A549 treated with Hydrocortisone at 1 μM for 4 hours (cell line): ENCODE measurements at places on chromosomes 3 and 15. TPM values are rescaled to one million over a fixed set of nuclear protein-coding genes. Genes with fewer than 3 reads are reported as not detected.

Gene LNP1
- 0.77 to 0.94 TPM (median 0.81 TPM) in 5 replicates for total RNA-seq

Gene GCNT3
- 121 to 140 TPM (median 128 TPM) in 5 replicates for total RNA-seq

Gene CACNA2D3
- total RNA-seq = 0.16 to 0.30 TPM (median 0.21 TPM) in 5 replicates

Gene C3orf18
- 2.0 to 2.6 TPM (median 2.3 TPM) in 5 replicates for total RNA-seq

Gene CTDSPL
- total RNA-seq = 15.1 to 19.0 TPM (median 17.6 TPM) in 5 replicates

Gene VILL
- 0.06 to 0.21 TPM (median 0.09 TPM) in 4 of 5 replicates, not detected in the other for total RNA-seq

Gene DNASE1L3
- total RNA-seq = 0.22 to 0.31 TPM in 2 of 5 replicates, not detected in the others

Gene TPRG1
- 0.14 to 0.35 TPM (median 0.30 TPM) in 5 replicates for total RNA-seq

Gene PRRT3
- 1.4 to 1.9 TPM (median 1.6 TPM) in 5 replicates for total RNA-seq

Gene SAXO2
- total RNA-seq = 1.8 to 2.4 TPM (median 2.1 TPM) in 5 replicates

Gene NME9
- total RNA-seq = not detected in 5 replicates

Gene EFHB
- 0.60 to 1.3 TPM (median 0.82 TPM) in 5 replicates for total RNA-seq

Gene ARHGEF26
- 8.0 to 11.2 TPM (median 9.7 TPM) in 5 replicates for total RNA-seq

Gene SPPL2A
- total RNA-seq = 83.4 to 101 TPM (median 96.9 TPM) in 5 replicates

Gene ENTPD3
- 0.03 to 0.05 TPM (median 0.03 TPM) in 3 of 5 replicates, not detected in the others for total RNA-seq

Gene KBTBD12
- total RNA-seq = not detected in 5 replicates

Gene SAMMSON
- total RNA-seq = not detected in 5 replicates

Gene TAGLN3
- not detected in 5 replicates for total RNA-seq

Gene KIF15
- 7.6 to 12.1 TPM (median 8.6 TPM) in 5 replicates for total RNA-seq

Gene CRYBG3
- 5.8 to 11.2 TPM (median 6.3 TPM) in 5 replicates for total RNA-seq

Gene CDCP1
- total RNA-seq = 7.4 to 10.0 TPM (median 7.8 TPM) in 5 replicates

Gene CHRM5
- total RNA-seq = 0.02 to 0.05 TPM (median 0.03 TPM) in 3 of 5 replicates, not detected in the others

Gene GUCA1C
- not detected in 5 replicates for total RNA-seq

Gene ISG20
- total RNA-seq = 33.0 to 44.6 TPM (median 38.2 TPM) in 5 replicates

Gene DAZL
- not detected in 5 replicates for total RNA-seq

Gene NMNAT3
- 0.76 to 1.5 TPM (median 1.2 TPM) in 5 replicates for total RNA-seq

Gene GP9
- not detected in 5 replicates for total RNA-seq

Gene CLEC3B
- 0.13 to 0.31 TPM (median 0.20 TPM) in 4 of 5 replicates, not detected in the other for total RNA-seq

Gene IFT57
- 36.2 to 55.3 TPM (median 43.2 TPM) in 5 replicates for total RNA-seq

Gene SEMA3G
- 0.03 to 0.16 TPM (median 0.06 TPM) in 5 replicates for total RNA-seq

Gene TYRO3
- 16.6 to 18.4 TPM (median 16.8 TPM) in 5 replicates for total RNA-seq

Gene SLC12A8
- 1.6 to 2.2 TPM (median 1.8 TPM) in 5 replicates for total RNA-seq

Gene TMEM212
- not detected in 5 replicates for total RNA-seq

Gene KIF23
- 70.6 to 103 TPM (median 79.7 TPM) in 5 replicates for total RNA-seq

Gene TRIM59
- total RNA-seq = 7.0 to 11.3 TPM (median 8.5 TPM) in 5 replicates

Gene PLCB2
- 0.67 to 1.1 TPM (median 0.85 TPM) in 5 replicates for total RNA-seq

Gene HIGD2B
- not detected in 5 replicates for total RNA-seq

Gene MESP2
- total RNA-seq = 0.24 to 0.84 TPM (median 0.48 TPM) in 5 replicates

Gene BNC1
- 0.69 to 0.95 TPM (median 0.86 TPM) in 5 replicates for total RNA-seq

Gene SPATA12
- total RNA-seq = 0.30 to 0.38 TPM (median 0.37 TPM) in 5 replicates

Gene ERICH6
- total RNA-seq = 0.07 TPM in 1 of 5 replicates, not detected in the others

Gene GHSR
- total RNA-seq = not detected in 5 replicates

Gene SLC28A1
- total RNA-seq = 0.03 to 0.06 TPM in 2 of 5 replicates, not detected in the others

Gene ATXN7
- 2.8 to 5.6 TPM (median 4.5 TPM) in 5 replicates for total RNA-seq

Gene IGSF11
- total RNA-seq = 3.5 to 4.8 TPM (median 4.4 TPM) in 5 replicates
